Heart left ventricle (tissue), 16 donors: ENCODE measurements at places on chromosomes 4 and X. TPM values are rescaled to one million over a fixed set of nuclear protein-coding genes. Genes with fewer than 3 reads are reported as not detected.

Gene MND1
- 0.27 TPM for polyA plus RNA-seq

Gene CLNK
- polyA plus RNA-seq = not detected

DNA sequence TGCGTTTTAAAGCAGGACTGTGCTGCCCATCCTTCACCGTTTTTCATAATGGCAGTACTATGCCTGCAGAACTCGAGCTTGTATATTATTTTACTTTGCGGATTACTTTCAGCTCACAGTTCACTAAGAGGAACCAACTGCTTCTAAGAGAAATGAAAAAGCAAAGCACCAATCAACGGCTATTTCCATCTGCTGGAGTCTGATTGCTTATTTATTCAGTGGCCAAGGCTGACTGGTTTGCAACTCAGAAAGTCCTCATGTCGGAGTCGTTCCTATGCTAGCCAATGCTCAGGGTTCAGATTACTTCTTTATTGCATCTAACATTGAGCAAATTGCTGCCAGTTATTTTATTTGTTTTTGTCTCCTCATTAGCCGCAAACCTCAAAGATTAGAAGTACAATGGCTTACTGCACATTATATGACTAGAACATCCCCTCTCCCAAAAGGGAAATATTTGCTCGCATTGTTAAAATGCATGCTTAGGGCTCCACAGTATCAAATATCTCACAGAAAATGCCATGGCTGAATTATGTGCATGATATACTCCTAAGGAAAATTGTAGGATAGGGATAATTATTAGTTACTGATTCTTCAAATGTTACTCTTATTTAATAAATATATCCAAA lies 1628.2 kb upstream of the ADGRL3 start:
- H3K27ac ChIP-seq = no peak overlapping the region
- no peak for DNase-seq
- no peaks in the 10 kb centered on the region for H3K27me3 ChIP-seq
- no peaks in the 10 kb centered on the region for H3K36me3 ChIP-seq
- no peak overlapping the region for H3K4me3 ChIP-seq
- H3K4me1 ChIP-seq = no peaks in the 10 kb centered on the region

DNA sequence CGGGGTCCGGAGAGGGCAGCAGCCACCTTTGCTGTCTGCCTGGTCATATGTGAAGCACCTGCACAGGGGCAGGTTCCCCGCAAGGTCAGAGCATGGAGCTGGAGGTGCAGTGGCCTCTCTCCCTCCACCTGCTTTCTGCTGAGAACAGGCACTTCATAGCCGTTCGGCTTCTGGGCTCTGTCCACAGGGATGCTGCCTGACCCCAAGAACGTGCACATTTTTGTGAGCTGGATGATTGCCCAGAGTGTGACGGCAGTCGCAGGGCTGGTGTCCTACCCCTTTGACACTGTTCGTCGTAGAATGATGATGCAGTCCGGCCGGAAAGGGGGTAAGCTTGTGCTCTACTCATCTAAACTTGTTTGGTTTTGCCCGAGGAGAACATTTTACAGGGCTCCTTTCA lies 2.5 kb downstream of the SLC25A4 start:
- no peaks in the 10 kb centered on the region for H3K27me3 ChIP-seq
- no peaks in the 10 kb centered on the region for H3K4me1 ChIP-seq
- peak overlapping the region; percentile 87 for H3K27ac ChIP-seq
- peak overlapping the region; percentile 72 for H3K4me3 ChIP-seq
- DNase-seq = peak; percentile 87

Gene DGAT2L6
- not detected for polyA plus RNA-seq

Gene TAF9B
- 15.7 TPM for polyA plus RNA-seq

DNA sequence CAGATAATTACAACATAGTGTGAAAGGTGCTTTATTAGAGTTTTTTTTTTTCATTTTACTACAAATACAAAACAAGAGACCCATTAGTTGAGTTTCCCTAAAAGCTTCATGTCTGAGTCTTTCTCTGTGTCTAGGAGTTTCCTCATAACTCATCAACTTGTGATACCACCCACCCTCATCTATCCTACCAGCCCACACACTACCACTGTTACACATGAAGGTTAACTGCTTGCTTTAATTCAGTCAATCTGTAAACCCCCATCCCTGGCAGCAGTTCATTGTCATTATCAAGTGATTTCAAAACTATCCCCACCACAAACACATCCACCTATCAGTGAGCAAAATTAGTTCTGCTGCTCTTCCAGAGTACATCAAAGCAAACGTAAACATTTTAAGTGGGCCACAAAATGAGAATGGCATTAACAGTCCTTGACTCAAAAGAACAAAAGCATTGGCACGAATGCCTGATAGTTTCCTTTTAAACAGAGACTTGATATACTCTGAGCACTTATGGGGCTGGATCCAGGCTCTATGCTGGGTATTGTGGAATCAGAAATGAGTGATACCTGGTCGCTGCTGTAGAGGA lies 331.6 kb upstream of the FAM241A start:
- no peaks in the 10 kb centered on the region for H3K27me3 ChIP-seq
- H3K4me3 ChIP-seq = no peak overlapping the region
- H3K4me1 ChIP-seq = no peaks in the 10 kb centered on the region
- no peak overlapping the region for H3K27ac ChIP-seq
- DNase-seq = no peak
- no peaks in the 10 kb centered on the region for H3K36me3 ChIP-seq

Gene CHRNA9
- not detected for polyA plus RNA-seq

Gene UCP1
- not detected for polyA plus RNA-seq

- no peak for DNase-seq
- no peaks in the 10 kb centered on the region for H3K36me3 ChIP-seq
- peaks cover 86% of the 10 kb centered on the region for H3K27me3 ChIP-seq
- H3K4me3 ChIP-seq = peak overlapping the region; percentile 18
- no peaks in the 10 kb centered on the region for H3K4me1 ChIP-seq
These were observed 1.0 kb upstream of the HMX1 start for GRCh38 chr4:8872402-8873291.
